ENCODE measurements at places on chromosomes 2 and 18. TPM values are rescaled to one million over a fixed set of nuclear protein-coding genes. Genes with fewer than 3 reads are reported as not detected.

UBE2E3 gene
- 26.8 TPM for total RNA-seq

PFN4 gene
- 1.7 TPM for total RNA-seq

NOL4 gene
- not detected for total RNA-seq

POTEC gene
- not detected for total RNA-seq

SETBP1 gene
- 15.0 TPM for total RNA-seq

DNA sequence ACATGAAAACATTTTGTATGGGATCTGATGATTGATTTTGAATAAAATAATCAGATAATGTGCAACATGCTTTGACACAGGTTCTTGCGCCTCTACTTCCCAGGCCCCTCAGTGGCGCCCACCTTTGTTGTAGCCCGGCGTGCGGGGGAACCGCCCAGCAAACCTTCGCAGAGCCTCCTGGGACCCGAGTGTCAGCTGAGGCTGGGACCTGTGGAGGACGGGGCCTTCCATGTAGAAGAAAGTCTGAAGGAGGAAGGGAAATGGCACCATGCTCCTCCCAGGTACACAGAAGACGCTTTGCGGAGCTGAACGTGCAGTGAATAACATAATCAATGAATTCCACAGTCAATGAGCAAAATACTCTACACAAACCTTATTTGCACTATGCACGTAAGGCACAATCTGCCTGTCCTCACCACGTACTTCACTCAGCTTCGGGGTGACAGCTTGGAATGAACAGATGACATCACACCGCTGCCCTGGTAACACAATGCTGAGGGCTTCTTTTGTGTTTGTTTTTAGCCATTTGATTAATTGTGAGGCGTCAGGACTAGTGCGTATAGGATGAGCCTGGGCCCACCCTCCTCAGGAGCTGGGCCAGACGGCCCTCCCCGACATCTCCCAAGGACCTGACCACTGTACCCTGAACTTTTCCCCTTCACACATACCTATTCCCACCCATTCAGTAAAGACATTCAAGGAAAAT lies 78.1 kb downstream of the TWIST2 start:
- no peak for DNase-seq

GRCh38 chr2:195695002-195695631 lies 38.1 kb downstream of the SLC39A10 start:
- no peak for DNase-seq

DNA sequence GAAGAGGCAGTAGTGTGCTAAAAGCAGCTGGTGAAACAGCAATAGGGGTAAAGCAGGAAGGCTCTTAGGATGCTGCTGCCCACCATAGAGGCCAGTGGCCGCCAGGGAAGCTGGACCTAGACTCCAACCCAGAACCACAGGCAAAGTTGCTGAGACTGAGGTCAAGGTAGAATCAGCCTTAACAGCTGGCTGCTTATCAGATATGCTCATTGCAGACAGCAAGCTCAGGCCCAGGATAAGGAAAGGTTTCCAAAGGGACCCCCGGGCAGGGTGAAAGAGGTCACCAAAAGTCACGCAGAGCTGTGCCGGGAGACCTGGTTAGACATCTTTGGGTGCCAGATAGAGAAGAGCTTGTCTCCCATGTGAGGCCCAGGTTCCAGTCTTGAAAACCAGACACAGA lies 42.9 kb upstream of the EPG5 start:
- DNase-seq: no peak

DNA sequence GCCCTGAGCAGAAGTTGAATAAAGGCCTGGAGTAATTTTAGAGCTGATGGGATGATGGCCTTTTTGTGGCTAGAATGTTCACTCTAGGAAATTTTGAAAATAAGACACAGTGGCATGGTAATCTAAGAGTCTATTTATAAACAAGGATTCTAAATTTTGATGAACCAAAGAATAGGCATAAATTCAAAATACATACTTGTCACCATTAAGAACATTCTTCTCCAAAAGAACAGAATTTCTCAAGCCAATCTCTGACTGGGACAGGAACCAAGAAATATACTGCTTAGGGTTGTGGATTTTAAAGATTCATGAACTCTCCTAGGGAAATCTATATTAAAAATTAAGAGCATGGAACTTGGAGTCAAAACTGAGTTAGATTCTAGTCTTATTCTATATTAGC lies 98.2 kb upstream of the SETBP1 start:
- no peak for DNase-seq

- DNase-seq: no peak
Measured at GRCh38 chr18:72866901-72867745, 664 bp downstream of the NETO1 start.

GRCh38 chr2:109322111-109322510 lies 193.1 kb downstream of the SH3RF3 start:
- peak; percentile 97 for DNase-seq

- DNase-seq: no peak
Measured at GRCh38 chr18:27239669-27240068, 54.6 kb upstream of the CHST9 start.

DNA sequence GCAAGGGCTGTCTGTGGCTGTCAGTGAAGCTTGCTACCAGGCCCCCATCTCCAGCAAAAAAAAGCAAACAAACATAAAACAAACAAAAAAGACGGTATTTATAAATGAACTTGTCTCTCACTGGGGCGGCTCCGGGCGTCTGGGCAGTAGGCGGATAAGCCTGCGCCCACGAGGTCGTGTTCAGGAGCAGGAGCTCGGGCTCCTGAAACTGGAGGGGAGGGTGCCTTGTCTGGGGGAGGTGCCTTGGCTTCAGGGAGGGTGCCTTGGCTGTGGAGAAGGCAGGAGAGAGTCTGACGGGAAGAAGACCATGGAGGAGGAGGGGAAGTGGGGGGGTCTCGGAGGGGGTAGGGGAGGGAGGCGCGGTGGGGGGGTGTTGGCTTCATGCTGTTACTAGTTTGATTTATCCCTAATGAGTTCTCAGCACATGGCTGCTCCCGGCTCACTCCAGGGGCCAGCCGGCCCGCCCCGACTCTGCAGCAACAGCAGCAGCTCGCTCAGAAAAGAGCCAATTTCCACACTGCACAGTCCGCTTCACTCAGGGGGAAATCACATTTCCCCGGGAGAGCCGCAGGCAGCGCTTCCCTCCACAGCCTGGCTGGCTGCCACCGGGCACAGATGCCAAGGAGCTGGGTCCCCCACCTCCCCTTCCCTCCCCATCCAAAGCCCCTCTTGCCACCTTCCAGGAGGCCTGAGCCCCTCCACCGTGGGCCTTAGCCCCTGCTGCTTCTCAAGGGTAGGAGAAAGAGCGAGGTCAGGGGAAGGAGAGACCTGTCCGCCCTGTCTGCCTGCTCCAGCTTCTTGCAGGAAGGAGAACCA lies 38.7 kb downstream of the PSD4 start:
- DNase-seq: no peak

- DNase-seq: no peak
Measured at GRCh38 chr18:35588995-35589394, 7.5 kb downstream of the GALNT1 start.

DNA sequence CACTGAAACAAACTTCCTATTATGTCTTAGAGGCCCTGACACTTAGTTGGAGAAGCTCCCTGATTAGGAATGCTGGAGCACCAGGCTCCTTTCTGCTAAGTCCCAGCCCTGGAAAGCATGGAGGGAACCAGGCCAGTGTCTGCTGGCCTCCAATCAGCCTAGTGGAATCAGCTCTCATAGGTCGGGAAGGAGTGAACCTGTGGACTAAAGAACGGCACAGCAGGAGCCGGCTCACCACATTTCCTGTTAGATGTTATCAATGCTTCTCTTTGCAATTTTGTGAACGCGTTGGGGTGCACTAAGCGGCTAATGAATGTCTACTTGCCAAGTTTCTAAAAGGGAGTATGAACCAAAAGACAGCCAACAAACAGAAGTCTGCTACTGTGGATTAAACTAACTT lies 296.6 kb downstream of the NAPG start:
- no peak for DNase-seq

DNA sequence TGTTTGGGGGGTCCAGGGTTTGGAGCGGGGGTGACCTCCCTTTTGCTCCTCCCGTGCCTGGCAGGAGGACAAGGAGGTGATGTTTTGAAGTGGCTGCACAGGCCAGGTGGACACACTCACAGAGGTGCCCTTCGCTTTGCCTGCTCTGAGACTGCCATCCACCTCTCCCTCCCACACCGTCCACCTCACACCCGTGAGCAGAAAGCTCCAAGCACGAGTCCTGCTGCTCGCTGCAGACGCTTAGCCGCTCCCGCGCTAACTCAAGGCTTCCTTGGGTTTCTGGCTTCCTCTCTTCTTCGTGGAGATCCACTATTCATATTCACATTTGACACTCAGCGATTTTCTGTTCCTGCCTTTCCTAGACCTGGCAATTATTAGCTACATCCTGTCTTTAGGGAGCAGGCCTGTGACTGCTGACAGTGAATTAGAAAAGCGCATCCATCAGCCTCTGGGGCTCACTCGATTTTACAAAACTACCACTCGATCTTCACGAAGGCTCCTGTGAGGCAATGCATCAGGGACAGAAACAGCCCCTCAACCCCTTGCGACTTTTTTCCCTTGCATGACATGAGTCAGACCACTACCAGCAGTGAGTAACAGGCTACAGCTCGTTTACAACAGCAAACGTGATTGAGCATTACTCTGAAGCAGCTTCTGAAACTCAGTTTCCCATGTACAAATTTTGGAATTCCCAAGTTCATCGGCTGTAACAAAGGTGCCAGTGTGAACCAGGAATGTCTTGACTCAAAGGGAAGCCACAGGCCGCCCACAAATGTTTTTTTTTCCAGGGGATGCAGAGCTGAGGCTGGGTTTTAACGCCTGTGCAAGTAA lies 238.7 kb upstream of the SOX11 start:
- no peak for DNase-seq

GRCh38 chr2:16494836-16495508 lies 170.7 kb downstream of the CYRIA start:
- DNase-seq: no peak

GRCh38 chr2:61750624-61751023 lies 103.2 kb downstream of the FAM161A start:
- DNase-seq: peak; percentile 76

- no peak for DNase-seq
Measured at GRCh38 chr2:201891676-201892075, 85.3 kb downstream of the CDK15 start.

- DNase-seq: no peak
Measured at GRCh38 chr2:170736628-170737027, 21.5 kb downstream of the SP5 start.
